ENCODE measurements at places on chromosomes 6 and 20. TPM values are rescaled to one million over a fixed set of nuclear protein-coding genes. Genes with fewer than 3 reads are reported as not detected.

DNA sequence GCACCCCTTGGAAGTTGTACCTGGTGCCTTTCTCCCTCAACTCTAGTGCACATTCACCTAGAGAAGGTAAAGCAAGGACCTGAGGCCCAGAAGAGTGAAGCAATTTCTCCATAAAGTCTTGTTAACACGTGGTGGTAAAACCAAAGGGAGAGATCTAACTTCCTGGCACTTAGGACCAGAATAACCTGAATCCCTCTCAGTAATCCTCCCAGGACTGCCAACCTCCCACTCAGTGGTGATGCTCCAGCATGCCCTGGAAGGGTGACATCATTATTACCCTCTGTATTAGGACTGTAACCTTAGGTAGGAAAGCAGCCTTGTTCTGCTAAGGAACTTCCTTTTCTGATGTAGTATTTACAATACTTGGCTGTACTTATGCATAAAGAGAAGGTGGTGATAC lies 330.6 kb upstream of the MARCKS start:
- DNase-seq = no peak

DNA sequence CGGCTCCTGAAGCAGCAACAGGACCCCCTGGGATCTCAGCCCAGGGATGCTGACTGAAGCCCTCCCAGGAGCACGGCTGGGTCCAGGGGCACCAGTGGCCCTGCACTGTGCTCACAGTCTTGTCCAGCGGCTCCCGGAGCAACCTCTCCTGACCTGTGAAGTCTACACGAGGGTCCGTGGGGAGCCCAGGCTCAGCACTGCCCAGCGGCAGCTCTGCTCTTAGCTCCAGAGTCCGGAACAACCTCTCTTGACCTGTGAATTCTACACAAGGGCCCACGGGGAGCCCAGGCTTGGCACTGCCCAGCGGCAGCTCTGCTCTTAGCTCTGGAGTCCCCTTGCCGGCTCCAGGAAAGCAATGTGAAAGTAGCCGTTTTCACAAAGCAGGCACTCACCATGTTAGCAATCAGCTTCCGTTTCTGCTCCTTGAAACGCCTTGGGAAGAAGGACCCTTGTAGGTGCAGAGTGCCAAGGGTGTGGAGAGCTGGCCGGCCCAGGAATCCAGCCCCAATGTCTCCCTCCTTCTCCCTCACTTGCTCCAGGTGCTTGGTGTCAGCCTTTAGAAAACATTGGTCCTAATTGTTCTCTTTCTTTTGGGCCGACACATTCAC lies 310.9 kb downstream of the CDH4 start:
- DNase-seq = no peak

DNA sequence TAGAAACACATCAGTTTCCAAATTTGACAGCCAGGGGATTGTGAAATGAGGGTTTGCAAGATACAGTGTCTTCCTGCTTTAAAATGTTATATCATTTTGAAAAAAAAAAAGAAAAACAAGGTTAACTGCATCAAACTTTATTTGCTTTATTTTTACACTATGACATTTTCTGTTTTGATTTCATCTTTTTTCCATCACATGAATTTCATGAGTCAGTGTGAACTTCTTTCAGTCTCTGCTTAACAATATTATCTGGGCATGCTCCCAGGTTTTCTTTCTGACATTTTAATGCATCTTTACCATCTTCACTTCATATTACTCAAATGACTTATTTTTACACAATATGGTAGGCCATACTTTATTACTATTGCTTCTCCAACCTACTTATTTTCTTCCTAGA lies 1.9 kb downstream of the NCOA7 start:
- DNase-seq = no peak

Gene ORC3
- total RNA-seq = 33.6 TPM

Gene ENPP5
- 4.2 TPM for total RNA-seq

GRCh38 chr20:46562373-46563169 lies 12.1 kb upstream of the OCSTAMP start:
- DNase-seq = no peak

DNA sequence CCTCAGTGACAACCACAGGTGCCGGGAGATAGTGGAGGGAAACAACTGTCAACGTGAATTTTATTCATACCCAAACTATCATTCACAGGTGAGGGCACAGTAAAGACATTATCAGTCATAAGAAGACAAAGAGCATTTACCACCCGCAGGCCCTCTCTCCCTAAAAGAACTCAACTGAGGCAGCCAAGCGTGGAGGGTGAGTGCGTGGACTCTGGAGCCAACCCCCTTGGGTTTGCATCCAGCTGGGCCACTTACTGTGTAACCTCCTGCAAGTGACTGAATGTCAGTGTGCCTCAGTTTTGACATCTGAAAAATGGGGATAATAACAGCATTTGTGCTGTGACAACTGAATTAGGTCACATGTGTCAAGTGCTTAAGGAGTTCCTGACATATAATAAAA lies 70.6 kb upstream of the KCNK16 start:
- no peak for DNase-seq

DNA sequence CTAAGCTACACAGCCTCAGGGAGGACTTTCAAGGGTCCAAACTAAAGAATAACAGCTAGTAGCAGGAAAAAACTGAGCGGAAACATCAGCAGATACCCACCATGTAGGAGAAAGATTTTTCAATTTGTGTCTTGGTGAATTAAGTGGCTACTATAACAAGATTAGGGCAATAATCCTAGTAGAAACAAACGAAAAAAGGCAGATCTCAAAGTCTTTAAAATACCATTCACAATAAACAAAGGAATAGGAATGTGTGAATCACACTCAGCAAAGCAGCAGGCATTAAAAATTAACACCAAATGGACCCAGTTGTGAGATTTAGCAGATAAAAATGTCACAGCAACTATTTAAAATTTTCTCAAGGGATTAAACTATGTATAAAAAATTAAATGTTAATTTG lies 761.2 kb downstream of the TENT5A start:
- no peak for DNase-seq

Gene TMEM217
- total RNA-seq = 1.1 TPM

DNA sequence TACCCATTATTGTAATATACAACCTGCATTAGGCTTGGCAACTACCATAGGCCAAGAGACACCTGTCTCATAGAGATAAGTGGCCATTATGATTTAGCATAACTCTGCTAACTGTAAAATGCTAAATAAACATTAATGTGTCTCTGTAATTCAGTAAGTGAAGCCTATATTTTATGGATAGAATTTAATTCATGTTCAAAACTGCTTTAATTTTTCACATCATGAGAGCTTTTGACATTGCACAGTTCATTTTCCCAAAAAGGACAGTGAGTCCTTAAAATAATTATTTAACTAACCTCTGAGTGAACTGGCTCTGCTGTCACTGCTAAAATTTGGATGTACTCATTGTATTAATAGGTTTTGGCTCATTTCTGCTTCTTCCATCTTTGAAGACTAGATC lies 41.4 kb upstream of the TMX4 start:
- no peak for DNase-seq

Gene SGK2
- 9.9 TPM for total RNA-seq

Gene LKAAEAR1
- total RNA-seq = not detected

Measured in type B pancreatic cell (in vitro differentiated cells).